ENCODE measurements at places on chromosomes 13 and 19.

DNA sequence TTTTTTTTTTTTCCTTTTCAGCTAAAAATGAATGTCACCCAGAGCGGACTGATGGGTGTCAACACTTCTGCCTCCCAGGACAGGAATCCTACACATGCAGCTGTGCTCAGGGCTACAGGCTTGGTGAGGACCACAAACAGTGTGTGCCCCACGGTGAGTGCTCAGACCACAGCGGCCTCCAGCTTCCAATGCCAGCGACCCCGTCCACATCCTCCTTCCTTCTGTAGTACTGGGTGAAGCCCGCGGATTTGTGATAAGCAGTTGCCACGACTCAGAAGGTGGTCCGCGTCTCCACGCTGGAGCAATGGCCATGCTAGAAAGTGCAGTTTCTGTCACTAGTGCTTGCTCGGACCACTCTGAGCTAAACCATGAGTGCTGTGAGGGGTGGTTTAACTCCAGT lies 6.0 kb downstream of the PROZ start:
- DNase-seq, result no peak

GRCh38 chr13:113635709-113636108 lies 22.3 kb downstream of the ATP4B start:
- no peak for DNase-seq

- DNase-seq, result peak; percentile 81
Measured at GRCh38 chr13:66405908-66406802, 824.0 kb downstream of the PCDH9 start.

DNA sequence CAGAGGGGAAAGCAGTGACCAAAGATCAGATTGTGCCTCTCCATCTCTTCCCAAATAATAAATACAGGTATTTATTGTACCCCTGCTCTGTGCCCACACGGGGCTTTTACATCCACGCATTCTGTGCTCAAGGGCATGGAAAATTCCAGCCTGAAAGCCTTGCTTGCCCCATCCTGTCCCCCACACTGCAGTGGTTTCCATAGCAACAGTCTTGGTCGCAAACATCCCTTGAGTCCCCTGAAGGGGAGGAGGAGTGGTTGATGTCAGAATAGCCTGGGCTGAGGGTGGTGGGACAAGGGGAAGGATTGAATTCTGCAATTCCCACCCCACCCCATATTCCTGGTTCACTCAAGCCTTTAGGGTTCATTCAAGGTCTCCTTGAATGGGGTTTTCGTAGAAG lies 41.0 kb upstream of the USP29 start:
- DNase-seq, result no peak

DNA sequence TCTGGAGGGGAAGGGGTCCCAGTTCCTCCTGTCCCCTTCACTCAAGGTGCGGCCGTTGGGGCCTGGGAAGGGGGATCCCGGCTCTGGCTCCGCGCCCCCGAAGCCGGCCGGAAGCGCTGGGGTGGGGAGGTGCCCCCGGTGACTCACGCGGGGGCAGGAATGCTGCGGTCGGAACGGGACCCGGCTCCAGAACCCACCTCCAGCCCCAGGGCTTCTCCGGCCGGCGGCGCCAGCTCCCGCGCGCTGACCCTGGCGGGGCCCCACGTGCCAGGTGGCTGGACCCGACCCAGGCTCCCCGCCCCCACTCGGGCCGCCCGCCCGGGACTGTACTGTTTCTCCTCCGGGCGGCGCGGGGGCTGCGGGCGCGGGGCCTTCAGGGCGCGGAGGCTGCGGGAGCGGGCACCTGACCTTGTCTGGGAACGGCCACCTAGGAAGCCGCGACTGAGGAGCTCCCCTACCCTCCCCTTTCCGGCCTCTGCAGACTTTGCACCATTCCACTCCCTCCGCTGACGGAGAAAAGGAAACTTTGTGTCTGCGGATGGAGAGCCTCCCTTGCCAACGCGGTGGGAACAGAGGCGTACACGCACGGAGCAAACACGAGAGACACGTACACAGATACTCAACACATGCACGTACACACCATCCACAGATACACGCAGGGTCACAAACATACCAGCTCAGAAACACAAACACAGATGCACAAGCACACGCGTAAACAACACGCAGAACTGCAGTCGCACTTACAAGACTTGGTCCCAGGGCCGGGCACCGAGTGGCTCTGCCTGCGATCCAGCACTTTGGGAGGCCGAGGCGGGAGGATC lies 7.2 kb downstream of the AXL start:
- peak; percentile 93 for DNase-seq

DNA sequence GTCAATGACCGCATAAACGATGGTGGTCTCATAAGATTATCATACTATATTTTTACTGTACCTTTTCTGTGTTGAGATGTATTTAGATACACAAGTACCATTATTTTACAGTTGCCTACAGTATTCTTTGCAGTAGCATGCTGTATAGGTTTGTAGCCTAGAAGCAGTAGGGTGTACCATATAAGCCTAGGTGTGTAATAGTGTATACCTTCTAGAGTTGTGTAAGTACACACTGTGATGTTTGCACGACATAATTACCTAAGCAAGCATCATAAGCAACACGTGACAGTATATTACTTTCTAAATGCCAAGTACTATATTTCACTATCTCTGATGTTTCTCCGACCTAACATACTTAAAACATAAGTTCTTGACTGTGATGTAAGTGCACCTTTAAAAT lies 2.7 kb downstream of the LPAR6 start:
- no peak for DNase-seq

GRCh38 chr19:41341669-41342490 lies 11.8 kb downstream of the TGFB1 start:
- no peak for DNase-seq

GRCh38 chr13:30143666-30144400 lies 163.5 kb downstream of the KATNAL1 start:
- DNase-seq, result peak; percentile 62

GRCh38 chr19:51797480-51797879 lies 2.5 kb downstream of the FPR3 start:
- no peak for DNase-seq

GRCh38 chr13:57673197-57673596 lies 41.7 kb downstream of the PCDH17 start:
- DNase-seq, result no peak

- DNase-seq, result peak; percentile 62
Measured at GRCh38 chr19:48539503-48540096, 12.4 kb upstream of the SULT2B1 start.

DNA sequence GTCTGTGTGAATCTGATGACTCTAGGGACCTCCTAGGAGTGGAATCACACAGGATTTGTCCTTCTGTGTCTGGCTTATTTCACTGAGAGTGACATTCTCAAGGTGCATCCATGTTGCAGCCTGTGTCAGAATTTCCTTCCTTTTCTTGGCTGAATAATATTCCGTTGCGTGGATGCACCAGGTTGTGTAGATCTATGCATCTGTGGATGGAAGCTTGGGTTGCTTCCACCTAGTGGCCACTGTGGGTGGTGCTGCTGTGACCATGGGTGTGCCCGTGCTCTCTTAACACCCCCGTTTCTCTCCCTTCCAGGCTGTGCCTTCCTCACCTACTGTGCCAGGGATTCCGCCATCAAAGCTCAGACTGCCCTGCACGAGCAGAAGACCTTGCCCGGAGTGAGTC lies 26.2 kb downstream of the CELF5 start:
- DNase-seq, result no peak

DNA sequence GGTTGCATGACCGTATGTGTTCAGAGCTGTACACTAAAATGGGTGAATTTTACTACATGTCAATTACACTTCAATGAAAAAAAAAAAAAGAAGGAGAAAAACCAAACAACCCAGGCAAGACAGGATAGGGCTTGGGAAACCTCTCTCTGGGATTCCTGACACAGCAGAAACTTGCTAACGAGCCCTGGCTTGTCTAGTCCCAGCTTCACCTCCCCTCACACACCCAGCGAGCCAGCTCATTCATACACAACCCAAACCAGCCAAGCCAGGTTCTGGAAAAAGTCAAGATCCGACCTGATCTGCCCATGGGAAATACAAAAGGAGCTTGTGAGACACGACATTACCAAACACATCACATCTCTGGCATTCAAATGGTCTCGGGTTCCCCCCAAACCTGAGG lies 3.7 kb upstream of the TECR start:
- DNase-seq, result no peak

- no peak for DNase-seq
Measured at GRCh38 chr13:32866921-32867320, 149.3 kb upstream of the KL start.

- DNase-seq, result no peak
Measured at GRCh38 chr19:42158926-42159325, 26.7 kb upstream of the POU2F2 start.

DNA sequence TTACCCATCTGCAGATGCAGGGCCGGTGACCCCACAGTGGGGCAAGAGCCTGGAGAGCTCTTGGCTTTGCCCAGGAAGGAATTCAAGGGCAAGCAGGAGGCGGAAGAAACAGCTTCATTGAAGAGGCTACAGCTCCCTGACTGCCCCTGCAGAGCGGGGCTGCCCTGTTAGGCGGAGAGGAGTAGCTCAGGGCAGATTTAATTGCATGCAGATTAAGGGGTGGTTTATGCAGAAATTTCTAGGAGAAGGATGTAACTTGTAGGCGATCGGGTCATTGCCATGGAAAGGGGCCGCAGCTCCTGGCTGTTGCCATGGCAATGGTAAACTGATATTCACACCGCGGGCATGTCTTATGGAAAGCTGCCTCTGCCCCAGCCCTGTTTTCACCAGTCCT lies 94.1 kb downstream of the ATP11A start:
- no peak for DNase-seq

- DNase-seq, result no peak
Measured at GRCh38 chr19:34393629-34394028, 10.6 kb upstream of the PDCD2L start.

GRCh38 chr13:83065108-83065507 lies 817.2 kb downstream of the SLITRK1 start:
- peak; percentile 58 for DNase-seq

- DNase-seq, result no peak
Measured at GRCh38 chr19:19321141-19321577, 530 bp downstream of the MAU2 start.

GRCh38 chr19:31946491-31946890 lies 398.9 kb upstream of the ZNF507 start:
- no peak for DNase-seq

DNA sequence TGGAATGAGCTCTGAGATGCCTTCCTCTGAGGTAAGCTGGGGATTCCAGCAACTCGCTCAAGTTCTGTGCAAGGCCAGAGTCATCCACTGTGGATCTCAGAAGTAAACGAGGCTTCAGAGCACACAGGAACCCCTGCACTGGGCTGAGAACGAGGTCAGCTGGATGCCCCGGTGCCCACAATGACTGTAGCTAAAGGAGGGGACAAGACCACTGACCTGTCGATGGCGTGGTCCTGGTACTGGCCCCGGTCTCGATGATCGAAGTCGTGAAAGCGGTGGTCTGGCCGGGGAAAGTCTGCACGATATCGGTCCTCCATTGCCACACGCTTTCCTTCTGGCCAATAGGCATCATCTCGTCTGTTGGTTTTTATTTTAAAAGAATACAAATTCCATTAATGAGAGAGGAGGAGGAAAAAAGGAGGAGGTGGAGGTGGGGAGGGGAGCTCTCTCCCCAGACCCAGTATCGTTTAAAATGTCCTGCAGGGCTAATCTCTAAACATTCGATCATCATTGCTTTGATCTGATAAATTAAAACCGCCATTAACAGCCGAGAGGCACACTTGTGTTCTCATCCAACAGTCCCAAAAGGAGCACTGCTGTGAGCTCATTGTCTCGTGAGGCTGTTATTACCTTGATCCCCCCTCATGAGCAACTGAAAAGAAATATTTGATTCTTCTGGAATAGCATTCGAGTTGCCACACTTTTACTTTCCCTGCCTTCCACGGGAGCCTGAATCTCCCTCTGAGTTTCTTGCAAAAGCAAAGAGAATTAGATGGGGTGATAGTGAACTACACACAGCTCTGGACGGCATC lies 25.0 kb upstream of the TINCR start:
- DNase-seq, result no peak

GRCh38 chr13:113513761-113514160 lies 23.2 kb upstream of the DCUN1D2 start:
- no peak for DNase-seq

DNA sequence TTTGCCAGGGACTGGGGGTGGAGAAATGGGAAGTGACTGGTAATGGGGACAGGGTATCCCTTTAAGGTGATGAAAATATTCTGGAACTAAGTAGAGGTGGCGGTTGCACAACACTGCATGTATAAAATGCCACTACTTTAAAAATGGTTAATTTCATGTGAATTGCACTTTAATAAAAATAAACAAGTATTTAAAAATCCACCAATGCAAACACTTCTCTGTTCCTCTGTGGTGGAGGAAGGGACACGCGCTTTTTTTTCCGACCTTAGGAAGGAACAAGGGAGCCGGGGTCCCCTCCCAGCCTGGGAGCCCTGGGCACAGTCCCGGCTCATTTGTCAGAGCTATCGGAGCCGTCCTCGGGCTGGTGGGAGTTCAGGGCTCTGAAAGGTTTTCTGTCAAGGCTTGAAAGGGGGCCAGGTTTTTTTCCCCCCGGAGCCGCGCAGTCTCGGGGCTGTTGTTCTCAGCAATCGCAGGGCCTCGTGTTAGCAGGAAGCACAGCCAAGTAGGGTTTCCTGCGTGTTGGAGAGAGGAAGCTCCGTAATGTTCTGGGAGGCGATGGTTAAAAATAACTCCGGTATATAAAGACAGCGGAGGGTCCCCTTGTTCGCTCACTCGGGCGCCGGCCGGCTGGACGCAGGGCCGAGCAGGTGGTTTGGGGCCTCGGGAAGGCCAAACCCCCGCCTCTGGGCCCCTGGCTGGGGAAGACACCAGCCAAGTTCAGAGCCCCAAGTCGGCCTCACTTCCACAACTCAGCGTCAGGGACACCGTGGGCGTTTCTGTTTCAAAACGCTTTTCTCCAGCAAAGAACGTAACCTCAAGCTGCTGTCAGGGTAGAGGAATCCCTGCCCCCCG lies 41.2 kb upstream of the KLF2 start:
- DNase-seq, result peak; percentile 74

- no peak for DNase-seq
Measured at GRCh38 chr13:50132904-50133357, 117.7 kb downstream of the KCNRG start.

- no peak for DNase-seq
Measured at GRCh38 chr19:56191115-56191514, 6.5 kb downstream of the ZSCAN5B start.

- DNase-seq, result no peak
Measured at GRCh38 chr19:16363133-16363851, 38.7 kb downstream of the KLF2 start.

DNA sequence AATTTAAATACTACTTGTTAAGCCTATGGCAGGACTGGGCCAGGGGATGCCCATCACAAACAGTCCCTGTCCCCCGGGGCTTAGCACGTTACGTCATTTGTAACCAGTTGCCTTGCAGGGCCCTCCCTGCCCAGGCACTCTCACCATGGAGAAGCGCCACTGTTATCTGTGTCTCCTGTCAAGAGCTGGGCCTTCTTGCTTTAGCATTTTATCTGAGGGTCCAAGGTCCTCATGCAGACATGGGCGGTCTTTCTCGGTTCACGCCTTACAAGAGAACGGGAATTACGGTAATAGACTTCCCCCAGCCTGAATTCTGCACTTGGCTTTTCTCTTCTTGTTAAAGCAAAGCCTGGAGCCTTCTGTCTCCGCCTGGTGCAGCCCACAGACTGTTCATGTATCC lies 46.1 kb downstream of the TMED1 start:
- no peak for DNase-seq
